Brain (organoid and tissue), 16 donors: ENCODE measurements at places on chromosomes 11 and 22.
A peak's percentile ranks its signal among the peaks of the same experiment; 100 is the strongest.

- no peak for DNase-seq
Observed at GRCh38 chr11:35346472-35347156, 72.7 kb downstream of the SLC1A2 start.

DNA sequence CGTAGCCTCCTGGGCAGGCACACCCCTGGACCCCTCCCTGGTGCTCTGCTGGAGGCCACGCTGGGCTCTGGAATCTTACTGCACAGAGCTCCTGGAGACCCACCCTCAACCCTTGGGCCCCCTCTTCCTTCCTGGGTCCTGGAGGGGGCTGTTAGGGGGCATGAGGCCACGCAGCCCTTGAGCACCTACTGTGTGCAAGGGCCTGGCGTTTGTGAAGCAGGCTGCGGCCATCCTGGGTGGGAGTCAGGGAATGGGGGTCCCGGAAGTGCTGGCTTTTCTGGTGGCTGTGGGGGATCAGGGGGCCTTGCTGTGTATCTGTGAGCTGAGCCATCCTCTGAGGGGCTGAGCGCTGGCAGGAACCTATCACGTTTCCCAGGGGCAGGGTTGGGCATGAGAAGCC lies 40.9 kb upstream of the CCDC188 start:
- no peak for DNase-seq

DNA sequence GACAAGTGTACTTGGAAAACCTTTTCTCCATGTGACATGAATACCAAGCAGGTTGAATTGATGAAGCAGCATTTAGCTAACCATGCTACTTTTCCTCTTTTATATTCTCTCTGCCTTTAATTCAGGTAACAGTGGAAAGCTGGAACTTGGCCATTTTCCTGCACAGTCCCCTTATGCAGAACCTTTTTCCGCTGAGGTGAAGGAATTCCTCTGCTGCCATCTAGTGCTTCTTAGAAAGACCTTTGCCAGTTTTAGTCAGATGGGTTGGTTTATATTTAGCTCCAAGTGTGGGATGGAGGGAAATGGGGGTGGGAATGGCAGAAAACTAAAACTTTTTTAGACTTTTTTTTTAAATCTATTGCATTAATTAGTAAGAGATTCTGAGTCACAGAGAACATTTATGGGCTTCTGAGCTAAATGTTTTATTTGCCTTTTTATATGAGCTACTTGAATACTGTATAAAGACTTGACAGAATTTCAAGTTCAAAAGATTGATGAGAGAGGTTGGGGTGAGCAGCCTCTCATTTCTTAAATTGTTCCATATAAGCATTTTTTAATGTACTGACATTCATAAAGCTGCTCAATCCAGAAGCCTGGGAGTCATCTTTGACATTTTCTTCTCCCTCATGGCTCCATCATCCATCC lies 153.9 kb upstream of the ZC3H12C start:
- peak; percentile 93 for DNase-seq

DNA sequence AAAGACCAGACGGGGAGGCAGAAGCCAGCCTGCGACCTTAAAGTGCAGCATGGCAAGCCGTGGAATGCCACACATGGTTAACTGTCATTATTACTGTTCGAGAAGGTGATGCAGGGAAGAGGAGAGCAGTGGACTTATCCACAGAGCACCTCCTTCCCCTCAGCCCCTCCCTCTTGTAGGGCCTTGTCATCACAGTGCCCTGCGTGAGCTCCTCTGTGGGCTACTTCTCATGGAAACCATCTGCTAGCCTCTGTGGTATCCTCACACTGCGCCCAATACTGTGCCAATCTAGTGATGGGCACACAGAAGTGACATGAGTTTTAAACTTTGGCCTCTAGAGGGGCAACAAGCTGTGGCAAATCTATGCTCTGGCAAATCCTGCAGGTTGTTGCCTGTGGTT lies 18.2 kb upstream of the CCDC134 start:
- DNase-seq, result no peak

GRCh38 chr11:46916286-46917108 lies 1.9 kb downstream of the LRP4 start:
- DNase-seq, result peak; percentile 52

DNA sequence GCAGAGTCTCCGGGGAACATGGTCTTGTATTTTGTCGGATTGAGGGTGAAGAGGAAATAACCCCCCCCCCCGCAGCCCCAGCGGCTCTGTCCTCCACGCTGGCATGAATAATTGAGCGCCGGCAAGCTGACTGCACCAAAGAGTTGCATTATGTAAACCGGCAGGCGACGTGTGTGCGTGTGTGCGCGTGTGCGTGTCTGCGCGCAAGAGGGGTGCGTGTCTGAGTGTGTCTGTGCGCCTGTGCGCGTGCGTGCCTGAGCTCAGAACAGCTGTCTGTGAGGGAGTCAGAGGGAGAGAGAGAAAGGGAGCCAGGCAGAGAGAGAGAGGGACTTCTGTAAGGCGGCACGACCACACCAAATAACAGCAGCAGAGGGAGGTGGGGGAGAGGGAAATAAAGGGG lies 94.4 kb downstream of the SCN3B start:
- peak; percentile 95 for DNase-seq

DNA sequence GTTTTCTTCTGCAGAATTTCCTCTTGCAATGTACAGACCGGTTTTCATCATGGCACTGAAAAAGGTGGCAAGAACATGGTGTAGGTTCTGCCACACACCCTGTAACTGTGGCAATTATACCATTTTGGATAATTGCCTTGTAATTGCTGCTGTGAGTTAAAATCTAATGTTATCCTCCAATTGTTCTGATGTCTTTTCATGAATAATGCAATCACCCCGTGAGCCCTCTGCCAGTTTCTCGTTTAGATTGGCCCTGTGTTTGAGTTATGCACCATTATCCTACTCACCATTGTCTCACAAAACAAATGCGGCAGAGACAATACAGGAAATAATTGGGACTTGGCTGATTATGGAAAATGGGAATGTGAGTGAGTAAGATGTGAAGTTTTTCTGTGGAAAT lies 61.8 kb upstream of the MTNR1B start:
- peak; percentile 60 for DNase-seq

DNA sequence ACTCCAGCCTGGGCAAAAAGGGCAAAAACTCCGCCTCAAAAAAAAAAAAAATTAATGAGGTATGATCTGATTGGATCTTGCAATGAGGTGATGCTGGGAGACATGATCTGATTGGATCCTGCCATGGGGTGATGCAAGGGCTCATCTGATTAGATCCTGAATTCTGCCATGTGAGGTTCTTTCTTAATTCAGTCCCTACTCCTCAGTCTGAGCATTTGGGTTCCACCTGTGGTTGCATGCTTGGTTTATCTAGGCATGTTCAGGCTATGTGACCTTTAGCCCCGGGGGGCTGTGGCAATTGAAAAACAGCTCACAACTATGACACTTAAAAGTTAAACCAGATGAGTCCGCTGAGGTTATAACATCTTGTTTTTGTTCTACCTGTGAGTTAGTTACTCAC lies 4.8 kb upstream of the TRIM6 start:
- no peak for DNase-seq

DNA sequence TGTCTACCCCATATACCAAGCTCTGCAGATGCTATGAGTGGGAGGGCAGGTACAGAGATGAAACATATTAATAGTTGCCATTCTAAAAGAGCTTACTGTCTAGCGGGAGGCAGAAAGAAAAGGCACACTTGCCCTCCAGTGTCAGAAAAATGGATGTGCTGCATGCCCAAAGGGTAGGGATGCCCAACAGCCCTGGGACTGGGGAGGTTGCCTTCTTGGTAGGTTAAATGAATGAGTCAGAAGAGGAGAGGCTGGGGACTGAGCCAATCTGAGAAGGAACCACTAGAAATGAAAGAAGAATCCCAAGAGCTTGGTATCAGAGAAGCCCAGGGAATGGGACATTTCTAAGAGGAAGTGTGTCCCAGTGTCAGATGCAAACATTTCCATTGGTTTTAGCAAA lies 1.2 kb downstream of the BIRC3 start:
- no peak for DNase-seq

GRCh38 chr11:71285111-71285510 lies 32.7 kb upstream of the SHANK2 start:
- DNase-seq, result no peak

DNA sequence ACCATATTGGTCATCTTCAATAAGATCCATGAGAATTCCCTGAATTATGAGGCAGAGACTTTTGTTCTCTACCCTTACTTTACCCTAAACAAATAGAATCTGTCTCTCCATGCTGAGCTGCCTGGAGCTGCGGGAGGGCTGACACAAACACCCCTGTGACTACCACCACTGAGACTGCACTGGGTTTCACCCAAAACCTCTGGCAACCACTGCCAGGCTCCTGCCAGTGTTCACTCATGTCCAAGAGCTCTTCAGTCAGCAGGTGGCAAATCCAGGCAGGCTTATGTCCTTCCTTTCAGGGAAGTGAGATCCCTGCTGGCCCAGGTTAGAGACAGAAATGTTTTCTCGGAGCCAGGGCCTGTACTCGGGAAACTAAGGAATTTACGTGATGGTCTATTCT lies 1105.3 kb downstream of the LRRC4C start:
- DNase-seq, result no peak

DNA sequence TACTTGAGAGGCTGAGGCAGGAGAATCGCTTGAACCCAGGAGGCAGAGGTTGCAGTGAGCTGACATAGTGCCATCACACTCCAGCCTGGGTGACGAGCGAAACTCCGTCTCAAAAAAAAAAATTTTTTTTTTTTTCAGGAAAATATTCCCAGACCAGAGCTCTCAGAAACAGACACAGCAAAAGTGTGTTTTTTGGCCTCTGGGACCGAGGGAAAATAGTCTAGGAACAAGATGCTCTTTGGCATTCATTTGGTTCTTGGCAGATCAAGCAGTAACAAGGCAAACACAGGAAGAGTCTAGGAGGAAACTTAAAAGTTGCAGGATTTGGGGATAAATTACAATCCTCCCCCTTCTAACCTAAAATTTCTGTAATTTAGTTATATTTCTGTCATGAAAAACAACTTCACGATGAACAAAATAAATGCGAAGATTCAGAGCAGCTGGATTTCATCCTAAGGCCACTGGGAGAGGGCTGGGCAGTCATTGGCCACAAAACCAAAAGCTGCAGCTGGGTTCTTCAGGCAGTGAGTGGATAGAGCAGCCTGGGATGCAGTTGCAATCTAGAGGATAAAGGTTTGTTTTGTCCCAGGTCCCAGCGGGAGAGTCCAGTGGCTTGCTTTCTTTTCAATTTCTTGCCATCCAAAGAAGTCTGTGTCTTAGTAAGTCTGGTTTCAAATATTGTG lies 19.7 kb downstream of the ATG16L2 start:
- DNase-seq, result peak; percentile 36

DNA sequence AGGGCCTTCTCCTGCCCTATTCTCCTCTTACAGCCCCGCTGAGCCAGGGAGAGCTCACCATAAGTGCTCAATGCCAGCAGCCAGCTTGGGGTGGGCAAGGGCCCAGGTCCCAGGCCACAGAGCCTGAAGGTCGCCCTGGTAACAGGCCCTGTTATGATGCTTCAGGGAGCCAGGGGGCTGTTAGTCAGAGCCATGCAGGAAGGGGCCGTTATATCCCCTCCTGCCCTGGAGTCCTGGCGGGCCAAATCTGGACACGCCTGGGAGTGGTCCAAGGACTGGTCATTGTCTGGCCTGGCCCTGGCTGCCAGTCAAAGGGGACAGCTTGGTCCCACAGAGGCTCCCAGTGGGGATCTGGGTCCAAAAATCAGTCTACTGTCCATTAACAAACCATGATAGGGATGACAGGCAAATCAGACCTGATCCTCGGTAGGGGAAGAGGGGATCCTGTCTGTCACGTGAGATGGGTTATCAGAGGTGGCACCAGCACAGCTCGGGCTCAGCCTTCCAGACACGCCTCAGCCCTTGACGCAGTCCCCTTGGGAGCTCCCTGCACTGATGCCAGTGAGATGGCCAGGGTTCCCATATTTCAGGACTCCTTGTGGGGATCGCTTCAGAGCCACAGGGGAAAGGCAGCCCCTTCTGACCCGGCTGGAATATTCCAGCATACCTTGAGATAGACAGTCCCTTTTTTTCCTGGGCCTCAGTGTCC lies 55.9 kb downstream of the LRRC32 start:
- no peak for DNase-seq

DNA sequence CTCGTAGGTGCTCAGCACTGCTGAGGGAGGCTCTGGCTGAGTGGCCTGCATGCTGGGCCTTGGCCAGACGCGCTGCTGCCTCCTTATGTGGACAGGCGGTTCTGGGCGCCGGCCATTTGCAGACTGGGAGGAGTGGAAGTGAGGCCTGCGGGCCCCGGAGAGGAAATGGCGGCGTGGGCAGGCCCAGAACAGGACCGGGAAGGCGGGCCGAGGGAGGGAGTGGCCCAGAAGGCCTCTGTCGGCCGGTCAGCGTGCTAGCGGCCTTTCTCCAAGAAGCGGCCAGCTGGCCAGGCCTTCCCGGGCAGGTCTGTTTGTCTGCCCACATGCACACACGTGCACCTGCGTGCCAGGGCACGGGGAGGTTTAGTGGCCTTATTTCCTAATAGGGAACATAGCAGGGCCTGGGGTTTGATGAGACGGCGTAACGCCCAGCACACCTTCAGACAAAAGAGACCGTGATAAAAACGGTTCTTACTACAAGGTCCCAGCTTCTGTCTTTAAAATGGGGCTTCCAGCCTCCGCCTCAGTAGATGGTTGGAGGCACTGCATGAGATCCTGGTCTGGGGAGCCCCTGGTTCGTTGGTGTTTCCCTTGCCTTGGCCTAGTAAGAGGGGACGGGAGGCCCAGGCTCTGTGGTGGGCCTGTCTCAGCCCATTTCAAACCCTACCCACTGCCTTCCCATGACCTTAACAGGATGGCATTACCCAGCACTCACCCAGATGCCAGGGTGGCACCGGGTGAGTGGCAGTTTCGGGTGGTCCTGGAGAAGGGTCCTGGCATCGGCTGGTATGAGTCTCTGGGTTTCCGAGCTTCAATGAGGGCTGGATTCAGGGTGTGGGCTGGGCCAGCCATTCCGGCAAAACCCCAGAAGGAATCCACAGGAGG lies 65.1 kb upstream of the PPARA start:
- no peak for DNase-seq

DNA sequence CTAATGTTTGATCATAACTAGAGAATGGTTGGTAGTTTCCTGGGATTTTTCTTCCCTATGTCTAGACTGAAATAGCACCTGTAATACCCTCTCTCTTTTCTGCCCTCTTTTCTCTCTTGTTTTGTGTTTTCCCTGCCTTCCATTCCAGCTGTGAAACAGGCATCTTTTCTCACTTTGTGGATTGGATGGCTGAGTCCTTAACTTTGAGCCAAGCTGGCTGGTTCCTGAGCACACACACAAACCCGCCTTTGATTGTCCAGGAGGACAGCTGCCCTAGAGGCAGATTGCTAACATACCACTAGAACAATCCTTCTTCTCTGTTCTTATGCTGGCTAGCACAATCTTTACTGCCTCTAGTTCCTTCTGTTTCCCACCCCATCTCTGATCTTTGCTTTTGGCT lies 17.7 kb downstream of the CTNND1 start:
- DNase-seq, result peak; percentile 60

- no peak for DNase-seq
Observed at GRCh38 chr22:30274437-30274812, 7.8 kb upstream of the OSM start.
